ENCODE measurements at places on chromosomes 1 and 21.

DNA sequence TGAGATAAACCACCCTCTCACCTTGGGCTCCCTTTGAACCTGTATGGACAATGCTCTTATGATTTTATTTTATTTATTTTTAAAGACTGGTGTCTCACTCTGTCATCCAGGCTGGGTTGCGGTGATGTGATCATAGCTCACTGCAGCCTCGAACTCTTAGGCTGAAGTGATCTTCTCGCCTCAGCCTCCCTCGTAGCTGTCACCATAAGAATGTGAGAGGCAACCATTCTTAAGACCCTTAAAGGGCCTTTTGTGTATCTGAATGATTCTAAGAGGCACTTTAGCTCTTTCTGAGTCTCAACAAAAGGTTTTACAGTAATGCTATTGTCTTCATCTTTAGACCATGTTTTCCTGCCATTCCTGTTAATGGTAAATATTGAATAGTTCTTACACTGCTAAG lies 67.0 kb downstream of the IVNS1ABP start:
- DNase-seq: no peak

- DNase-seq: peak; percentile 68
Measured at GRCh38 chr1:109640285-109640865, 15.5 kb upstream of the GSTM4 start.

GRCh38 chr1:244614879-244615278 lies 38.0 kb upstream of the DESI2 start:
- no peak for DNase-seq

DNA sequence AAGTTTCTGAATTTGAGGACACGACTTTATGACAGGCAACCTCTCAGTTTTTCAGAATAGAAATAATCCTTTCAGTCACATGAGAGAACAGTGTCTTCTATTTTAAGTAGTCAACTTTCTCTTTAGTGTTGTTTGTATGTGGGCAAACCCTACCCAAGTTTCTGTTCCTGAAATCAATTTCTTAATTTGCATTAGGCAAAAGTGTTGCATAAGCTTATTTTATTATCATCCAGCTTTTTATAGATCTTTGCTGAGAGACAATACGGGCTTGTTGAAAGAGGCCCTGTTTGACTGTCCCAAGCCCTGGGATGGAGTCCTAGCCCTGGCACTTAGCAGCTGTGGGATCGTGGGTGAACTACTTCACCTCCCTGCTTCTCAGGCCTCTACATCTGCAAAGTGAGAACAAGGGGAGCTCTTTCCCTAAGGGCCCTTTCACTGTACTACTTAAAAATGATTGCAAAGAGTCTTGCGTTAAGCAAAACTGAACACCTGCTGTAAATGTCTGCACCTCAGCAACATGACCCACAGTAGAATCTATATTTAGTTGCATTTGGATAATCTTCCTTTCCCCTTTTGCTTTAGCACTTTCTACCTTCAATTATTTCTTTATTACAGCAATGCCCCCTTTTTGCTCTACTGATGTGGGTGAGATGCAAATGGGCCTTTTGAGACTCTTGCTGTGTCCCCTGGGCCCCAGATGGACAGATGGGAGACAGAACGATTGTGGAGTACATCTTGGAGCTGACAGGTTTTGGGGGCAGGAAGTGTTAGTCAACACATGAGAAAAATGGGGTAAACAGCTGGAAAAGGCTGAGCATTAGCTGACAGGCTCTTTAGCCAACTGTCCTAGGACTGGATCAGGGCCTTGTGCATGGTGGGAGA lies 41.0 kb upstream of the SCAF4 start:
- no peak for DNase-seq

GRCh38 chr1:113027007-113027406 lies 46.0 kb upstream of the LRIG2 start:
- DNase-seq: no peak

DNA sequence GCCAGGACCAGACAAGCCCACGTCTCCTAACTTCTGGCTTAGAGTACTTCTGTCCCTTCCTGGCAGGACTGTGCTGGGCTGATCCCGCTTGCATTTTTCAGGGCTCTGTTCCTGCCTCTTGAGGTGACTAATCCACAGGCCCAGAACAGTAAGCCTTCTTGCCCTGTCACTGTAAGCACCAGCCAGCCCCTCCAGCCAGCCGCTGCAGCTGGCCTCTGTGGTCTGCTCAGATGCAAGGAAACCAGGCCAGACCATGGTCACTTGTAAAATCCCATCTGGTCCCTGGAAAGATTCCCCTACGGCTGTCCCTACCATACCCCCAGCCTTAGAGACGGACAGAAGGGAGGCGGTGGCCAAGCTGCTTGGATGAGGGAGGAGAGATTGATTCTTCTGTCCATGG lies 74.2 kb downstream of the KIRREL1 start:
- DNase-seq: no peak

GRCh38 chr1:45412899-45413298 lies 72.7 kb upstream of the MUTYH start:
- DNase-seq: no peak

- DNase-seq: no peak
Measured at GRCh38 chr1:33025761-33026160, 10.9 kb downstream of the AK2 start.

DNA sequence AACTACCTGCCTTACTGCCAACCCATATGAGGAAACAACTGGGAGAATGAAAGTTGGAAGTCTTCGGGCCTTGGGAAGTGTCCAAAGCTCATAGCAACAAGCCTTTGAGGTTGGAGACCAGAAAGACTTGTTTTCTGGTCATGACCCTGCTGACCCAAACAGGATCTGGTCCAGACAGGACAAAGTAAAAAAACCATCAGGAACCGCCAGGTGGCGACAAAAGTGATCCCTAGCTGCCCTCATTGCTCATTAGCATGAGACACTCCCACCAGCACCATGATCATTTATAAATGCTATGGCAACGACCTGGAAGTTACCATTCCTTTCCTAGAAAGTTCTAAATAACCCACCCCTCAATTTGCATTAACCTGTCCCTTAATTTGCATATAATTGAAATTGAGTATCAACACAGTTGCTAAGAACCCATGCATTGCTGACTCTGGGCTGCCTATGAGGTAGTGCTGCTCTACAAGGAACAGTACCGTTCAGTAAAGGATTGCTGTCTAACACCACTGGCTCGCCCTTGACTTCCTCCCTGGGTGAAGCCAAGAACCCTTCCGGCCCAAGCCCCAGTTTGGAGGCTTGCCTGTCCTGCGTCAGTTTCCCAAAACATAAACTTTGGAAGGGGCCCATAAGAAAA lies 89.0 kb downstream of the URB2 start:
- DNase-seq: no peak

DNA sequence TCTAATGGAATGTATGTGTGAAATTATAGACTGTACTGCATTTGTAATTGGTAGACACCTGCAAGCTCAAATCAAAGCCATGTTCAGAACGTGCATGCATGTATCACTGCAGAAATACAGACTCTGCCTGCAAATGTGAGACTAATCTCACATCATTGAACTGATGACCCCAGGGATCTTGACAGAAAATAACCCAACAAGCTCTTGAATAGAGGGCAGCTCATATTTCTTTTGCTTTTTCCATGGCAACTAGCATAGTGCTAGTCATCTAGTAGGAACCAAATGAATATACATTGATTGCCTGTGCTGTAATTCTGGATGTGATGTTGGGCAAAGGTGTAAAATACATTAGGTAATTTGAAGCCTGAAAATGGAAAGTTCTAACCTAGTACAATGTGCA lies 62.4 kb downstream of the PTPRC start:
- no peak for DNase-seq

GRCh38 chr1:110617116-110617515 lies 11.0 kb upstream of the KCNA2 start:
- DNase-seq: no peak

DNA sequence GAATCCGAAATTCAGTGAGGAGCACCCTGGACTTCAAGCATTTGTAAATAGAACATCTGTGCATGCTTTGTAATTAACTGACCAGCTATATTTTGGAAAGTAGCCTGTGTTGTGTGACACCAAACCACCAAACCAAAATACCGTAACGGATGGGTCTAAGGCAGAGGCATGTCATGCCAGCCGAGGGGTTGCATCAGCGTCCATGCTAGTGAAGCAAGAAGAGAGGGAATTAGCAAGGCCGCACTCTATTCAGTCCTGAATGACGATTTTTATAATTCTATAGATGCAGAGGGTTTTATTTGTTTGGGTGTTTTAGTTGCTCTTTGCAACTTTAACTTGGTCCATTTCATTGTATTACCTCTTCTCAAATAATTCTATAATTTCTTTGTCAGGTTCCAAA lies 116.8 kb upstream of the SMYD2 start:
- DNase-seq: no peak

DNA sequence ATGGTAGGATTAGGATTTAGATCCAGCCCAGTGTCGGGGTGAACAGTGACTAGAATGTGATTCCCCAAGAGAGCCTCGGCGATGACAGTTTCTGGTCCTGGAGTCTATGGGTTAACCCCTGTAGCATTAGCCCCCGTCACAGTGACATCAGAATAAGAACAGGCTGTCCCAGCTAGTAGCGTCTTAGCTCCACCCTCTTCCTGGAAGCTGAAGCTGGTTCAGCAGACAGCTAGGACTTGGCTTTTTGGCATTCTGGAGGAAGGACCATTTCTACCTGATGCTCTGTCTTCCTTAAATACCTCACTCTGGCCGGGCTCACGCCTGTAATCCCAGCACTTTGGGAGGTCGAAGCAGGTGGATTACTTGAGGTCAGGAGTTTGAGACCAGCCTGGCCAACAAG lies 5.0 kb downstream of the NDUFS2 start:
- no peak for DNase-seq

DNA sequence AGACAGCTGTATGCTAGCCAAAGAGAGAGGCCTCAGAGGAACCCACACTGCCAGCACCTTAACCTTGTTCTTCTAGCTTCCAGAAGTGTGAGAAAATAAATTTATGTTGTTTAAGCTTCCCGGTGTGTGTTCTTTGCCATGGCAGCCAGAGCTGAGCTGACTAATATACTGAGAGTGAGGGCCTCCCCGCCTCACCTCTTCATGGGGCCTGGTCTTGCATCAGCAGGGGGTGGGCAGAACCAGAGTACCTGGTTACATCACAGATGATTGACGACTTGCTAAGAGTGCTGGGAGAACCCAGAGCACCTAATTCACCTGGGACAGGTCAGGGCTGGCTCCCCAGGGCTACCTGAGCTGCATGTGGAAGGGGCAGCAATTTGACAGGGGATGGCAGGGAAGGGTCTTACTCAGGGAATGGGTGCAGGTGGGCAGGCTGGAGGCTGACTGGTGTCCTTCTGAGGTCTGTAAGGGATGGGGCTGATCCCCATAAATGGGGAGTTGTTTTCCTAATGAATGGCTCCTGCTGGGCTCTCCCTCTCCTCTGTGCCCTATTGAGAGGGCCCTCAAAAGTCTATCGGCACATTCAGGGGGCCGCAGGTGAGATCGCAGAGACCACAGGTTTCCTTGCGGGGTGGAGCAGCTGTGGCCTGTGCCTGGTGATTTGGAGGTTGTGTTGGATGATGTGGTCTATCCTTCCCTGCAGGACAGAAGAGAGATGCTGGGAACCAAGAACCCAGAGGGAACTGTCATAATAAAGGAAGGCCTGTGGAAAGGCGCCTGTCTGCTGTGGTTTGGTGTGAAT lies 60.6 kb upstream of the ETV3 start:
- no peak for DNase-seq

- DNase-seq: no peak
Measured at GRCh38 chr1:1058921-1059493, 15.1 kb downstream of the RNF223 start.

DNA sequence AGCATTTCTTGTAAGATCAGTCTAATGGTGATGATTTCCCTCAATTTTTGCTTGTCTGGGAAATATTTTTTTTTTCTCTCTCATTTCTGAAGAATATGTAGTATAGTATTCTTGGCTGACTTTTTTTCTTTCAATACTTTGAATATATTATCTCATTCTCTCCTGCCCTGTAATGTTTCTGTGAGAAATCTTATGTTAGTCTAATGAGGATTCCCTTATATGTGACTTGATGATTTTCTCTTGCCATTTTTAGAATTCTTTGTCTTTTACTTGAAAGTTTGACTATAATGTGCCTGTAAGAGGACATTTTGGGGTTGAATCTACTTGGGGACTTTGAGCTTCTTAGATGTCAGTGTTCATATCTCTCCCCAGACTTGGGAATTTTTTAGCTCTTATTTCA lies 40.0 kb upstream of the PCBP3 start:
- DNase-seq: no peak

- DNase-seq: peak; percentile 55
Measured at GRCh38 chr1:167447521-167448136, 70.7 kb downstream of the CD247 start.

DNA sequence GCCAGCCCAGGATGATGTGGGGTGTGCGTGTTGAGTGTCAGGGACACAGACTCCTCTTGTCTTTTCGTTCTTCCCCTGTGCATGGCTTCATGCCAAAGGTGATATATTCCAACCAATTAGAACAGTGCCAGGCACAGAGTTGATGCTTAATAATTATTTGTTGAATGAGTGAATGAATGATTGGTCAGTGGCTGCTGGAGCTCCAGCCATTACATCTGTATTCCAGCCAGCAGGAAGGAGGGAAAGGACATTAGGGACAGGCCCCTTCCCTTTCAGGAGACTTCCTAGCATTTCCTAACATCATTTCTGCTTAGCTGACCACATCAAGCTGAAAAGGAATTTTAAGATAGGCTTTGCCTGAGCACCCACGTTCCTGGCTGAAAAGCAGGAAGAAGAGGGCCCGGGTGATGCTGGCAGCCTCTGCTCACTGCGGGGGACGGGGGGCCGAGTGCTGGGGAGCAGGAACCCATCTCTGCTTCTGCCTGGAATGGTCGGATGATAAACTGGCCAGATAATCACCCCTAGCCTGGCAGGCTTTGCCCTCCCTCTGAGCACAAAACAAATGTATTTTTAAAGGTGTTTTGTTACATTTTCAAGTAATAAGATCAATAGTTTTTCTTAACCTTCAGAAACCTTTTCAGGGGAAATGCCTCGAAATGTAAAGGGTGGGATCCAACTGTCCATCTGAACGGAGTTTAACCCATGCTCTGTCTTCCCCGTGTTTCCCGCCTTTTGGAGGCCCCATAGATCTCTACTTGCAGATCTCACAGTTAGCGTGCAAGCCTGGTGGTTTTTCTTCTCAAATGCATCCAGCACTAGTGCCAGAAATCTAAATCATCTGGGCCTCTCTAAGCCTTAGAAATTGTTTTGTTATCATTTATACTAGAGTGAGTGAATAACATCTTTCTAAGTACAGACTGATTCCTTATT lies 39.0 kb downstream of the SLC37A1 start:
- no peak for DNase-seq

Measured in activated CD8-positive, alpha-beta memory T cell treated with anti-CD3 and anti-CD28 coated beads for 1 hour (primary cell).